ENCODE measurements at places on chromosomes 3 and 15.

GRCh38 chr3:122410639-122411038 lies 5.2 kb downstream of the WDR5B start:
- no peak for DNase-seq

DNA sequence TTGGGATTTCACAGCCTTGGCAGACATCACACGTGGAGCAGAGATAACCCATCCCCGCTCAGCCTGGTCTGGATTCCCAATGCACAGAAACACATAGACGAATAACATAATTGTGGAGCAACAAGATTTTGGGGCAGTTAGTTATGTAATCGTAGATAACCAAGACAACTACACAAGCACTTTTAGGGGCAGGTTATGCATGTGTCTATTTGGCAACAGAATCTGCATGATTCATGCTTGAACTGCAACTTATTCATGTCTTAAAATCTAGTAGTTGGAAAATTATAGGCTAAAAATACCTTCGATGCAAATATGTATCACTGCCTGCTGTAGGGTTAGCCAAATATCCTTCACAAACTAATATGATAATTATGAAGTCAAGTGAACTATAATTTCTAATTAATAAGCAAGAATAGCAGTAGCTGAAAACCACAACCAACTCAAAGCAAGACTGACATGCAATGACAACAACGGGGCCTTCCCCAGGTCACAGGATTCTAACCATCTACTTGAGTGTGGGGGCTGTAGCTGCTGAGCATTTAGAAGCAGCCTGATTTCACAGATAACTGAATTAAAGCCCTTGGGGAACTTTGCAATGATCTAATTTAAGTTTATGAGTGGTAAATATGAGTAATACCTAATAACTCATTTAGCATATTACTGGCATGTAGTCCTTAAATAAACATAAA lies 31.1 kb downstream of the DGKG start:
- DNase-seq: no peak

DNA sequence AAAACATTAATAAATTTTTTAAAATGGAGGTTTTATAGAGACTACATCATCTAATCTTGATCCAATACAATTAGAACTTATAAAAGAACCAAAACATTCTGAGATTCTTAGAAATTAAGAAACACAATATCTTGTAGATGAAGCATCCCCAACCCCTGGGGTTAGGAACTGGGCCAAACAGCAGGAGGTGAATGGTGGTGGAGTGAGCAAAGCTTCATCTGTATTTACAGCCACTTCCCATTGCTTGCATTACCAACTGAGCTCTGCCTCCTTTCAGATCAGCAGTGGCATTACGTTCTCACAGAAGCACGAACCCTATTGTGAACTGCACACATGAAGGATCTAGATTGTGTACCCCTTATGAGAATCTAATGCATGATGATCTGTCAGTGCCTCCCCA lies 36.3 kb downstream of the KNL1 start:
- DNase-seq: no peak

DNA sequence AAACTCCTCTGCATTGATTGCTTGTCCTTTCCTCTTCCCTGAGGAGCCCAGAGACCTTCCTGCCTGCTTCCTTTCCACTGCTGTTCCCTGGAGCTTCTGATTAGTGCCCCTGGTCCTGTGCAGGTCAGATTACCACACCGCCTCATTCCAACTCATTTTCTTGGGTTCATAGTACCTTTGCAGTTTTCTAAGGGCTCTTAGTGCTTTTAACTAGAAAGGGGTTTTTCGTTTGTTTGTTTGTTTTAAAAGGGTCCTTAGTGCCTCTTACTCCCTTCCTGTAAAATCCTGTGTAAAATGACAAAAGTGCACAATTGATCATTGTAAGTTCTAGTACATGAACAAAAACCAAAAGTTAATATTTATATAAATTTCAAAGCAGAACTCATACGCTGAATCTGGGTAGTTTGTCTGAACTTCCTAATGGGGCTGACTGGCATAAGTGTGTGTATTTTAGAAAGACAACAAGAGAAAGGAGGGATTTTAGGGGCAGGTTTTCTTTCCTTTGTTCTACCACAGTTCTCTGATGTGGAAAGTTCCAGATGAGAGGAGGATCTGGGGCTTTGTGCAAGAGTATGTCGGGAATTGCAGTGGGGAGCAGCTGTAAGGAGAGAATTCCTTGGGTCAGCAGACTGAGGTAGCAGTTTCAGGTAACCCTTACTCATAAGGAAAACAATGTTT lies 30.6 kb downstream of the SNRK start:
- no peak for DNase-seq

GRCh38 chr15:61822511-61822910 lies 237.7 kb downstream of the VPS13C start:
- DNase-seq: no peak

GRCh38 chr3:178063461-178063860 lies 472.8 kb upstream of the KCNMB2 start:
- no peak for DNase-seq

- DNase-seq: no peak
Measured at GRCh38 chr15:45121706-45122417, 7.7 kb downstream of the DUOXA2 start.

GRCh38 chr3:122099255-122099654 lies 44.1 kb downstream of the CD86 start:
- no peak for DNase-seq

DNA sequence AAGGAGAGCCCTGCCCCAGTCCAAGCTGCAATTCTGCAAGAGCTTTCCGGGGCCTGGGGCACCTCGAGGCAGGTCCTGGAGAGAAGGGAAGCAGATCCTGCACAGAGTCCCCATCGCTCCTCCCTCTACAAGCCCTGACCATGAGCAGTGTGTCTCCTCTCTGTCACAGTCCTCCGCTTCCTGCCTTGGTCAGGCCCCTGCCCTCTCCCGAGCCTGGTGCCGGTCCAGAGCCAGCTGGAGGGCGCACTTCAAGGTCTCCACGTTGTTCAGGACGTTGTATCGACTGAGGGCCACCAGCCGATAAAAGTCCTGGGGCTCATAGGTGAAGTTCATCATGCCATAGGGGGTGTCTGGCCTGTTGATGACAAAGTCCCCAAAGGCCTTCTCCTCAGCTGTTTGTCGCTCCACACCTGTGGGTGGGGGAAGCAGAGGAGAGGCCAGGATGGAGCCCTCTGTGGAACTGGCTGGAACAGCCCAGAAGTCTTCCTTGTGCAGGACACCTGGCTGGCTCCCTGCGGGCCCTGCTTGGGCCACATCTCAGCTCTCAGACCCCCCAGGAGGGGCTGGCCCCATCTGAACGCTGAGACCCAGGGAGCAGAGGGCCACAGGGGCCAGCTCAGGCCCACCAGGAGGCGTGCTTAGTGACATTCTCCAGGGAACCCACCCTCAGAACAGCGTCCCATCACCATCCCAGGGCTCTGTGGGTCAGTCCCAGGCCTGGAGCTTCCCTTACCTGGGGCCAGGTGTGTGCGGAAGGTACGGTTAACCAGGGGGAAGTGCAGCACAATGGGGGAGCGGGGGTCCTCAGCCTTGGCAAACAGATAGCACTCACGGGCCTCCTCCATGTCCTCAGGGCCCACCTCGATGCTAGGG lies 14.4 kb downstream of the PLA2G4F start:
- DNase-seq: no peak

GRCh38 chr3:42705058-42705767 lies 2.6 kb upstream of the HHATL start:
- DNase-seq: no peak

DNA sequence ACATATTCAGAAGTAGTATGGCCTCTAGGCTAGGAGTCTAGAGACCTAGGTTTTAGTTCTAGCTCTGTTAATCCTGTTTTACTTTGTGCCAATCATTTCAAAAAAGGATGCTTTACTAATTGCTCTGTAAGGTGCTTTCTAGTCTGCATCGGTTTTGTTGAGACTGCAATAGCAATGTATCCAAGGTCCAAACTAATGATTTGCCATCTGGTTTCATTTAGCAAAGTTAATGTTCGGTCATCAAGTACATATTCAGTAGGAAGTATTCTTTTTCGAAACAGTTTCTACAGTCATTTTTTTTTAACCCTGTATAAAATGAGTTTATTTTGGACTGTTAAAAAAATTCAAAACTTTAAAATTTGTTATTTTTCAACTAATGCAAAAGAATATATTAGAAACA lies 2.0 kb upstream of the GALK2 start:
- no peak for DNase-seq

DNA sequence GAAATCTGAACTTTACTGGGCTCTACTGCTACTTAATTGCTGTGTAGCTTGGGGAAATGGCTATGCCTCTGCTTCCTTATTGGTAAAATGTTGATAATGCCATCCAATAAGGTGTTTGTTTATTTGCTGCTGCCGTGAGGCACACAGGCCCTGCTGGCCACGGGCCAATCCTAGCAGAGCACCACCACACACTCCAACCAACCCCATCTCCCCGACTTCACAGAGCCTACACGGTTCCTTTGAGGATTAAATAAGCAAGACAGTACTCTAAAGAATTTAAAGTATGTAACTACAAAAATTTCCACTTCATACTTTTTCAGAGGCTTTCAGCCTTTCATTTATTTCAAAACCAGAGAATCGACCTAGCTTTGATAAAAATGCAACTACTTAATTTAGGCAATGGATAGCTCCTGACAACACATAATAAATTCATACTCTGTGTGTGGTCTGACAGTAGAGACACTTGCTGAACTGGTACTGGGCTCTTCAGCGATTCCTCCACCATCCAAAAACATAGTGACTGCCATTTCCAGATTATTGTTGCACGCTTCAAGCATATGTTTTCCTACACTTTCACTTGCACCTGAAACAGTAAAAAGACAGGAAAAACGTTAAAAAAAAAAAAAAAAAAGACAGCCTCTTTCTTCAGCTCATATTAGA lies 25.3 kb downstream of the UBXN7 start:
- no peak for DNase-seq

- no peak for DNase-seq
Measured at GRCh38 chr15:101538996-101539395, 49.5 kb upstream of the PCSK6 start.

GRCh38 chr3:61864886-61865285 lies 303.5 kb downstream of the PTPRG start:
- DNase-seq: no peak

- no peak for DNase-seq
Measured at GRCh38 chr15:23073890-23074646, 34.7 kb upstream of the TUBGCP5 start.

DNA sequence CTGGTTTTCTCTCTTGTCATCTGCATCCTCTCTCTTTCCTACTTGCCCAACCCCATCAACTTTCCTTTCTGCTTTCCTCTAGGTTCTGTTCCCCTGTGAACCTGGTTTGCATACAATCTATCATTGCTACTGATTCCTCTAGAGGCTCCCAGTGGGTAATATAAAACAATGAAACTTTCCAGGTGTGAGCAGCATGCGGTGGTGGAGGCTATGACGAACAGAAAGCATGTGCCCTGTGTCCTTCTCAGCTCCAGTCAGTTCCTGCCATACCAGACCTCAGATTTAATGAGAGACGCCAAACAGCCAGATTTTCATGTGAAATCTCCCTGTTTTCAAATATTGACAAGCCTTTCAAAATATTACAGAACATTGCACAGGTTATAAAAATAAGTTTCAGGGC lies 3.5 kb upstream of the ACAP2 start:
- DNase-seq: no peak

DNA sequence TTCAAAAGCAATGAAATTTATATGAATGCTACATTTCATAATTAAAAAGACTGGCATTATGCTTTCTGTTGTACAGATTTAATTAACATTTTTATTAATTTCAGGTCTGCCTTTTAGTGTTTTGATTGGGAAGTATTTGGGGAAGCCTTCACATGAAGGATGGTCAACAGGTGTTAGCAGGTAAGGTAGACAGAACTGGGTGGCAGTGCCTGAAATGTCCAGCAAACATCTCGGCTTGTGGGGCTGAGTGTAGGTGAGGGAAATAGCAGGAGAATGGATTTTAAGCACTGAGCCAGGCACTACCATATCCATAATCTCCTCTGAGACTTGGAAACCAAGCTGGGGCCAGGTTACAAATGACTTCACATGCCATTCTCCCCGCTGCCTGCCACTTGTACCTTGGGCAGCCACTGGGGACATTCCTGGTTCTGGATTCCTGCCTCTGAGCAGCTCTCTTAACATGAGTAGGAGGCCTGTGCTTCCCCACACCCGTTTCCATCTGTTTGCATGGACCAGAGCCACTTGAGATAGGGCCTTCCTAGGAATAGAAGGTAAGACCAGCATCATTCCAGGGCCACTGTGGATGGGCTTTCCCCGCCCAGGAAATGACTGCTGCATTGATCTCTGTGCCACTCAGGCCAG lies 125.9 kb upstream of the HES1 start:
- no peak for DNase-seq

DNA sequence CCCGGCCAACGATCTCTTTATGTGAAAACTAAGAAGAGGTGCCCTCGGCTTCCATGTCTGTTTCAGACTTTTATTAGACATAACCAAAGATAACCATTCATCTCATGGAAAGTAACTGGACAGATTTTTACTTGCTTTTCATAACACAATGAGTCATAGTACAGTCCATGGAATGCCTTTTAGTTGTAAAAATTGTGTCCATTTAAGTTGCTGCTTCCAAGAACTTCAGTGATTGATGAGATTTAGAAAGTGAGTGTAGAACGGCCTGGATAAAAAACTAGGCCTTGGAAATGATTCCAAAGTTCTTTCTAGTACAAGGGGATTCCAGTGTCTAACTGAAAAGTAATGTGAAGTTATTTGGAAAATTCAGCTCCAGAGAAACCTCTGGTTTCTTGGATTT lies 10.8 kb downstream of the EIF2AK4 start:
- no peak for DNase-seq

- no peak for DNase-seq
Measured at GRCh38 chr3:149968216-149968615, 2.5 kb downstream of the PFN2 start.

- no peak for DNase-seq
Measured at GRCh38 chr3:74045000-74045399, 420.3 kb upstream of the PDZRN3 start.

- DNase-seq: no peak
Measured at GRCh38 chr3:44264146-44264545, 22.5 kb downstream of the TOPAZ1 start.

GRCh38 chr3:179969525-179969924 lies 67.2 kb downstream of the PEX5L start:
- no peak for DNase-seq

DNA sequence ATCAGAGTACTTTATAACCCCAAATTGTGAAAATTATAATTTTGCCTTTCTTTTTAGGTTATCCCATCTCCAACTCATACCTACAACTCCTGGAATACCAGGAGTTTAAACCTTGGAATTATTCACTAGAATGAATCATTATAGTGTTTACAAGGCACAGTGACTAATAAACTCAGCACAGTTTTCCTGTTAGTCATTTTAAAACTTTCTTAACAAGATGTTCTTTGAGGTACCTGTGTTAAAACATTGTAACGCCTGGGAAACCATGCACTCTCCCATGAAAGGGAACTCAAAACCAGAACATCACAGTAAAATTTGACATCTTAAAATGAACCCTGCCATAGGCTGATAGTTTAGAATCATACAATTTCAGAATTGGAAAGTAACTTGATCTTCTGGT lies 132.4 kb upstream of the OSTN start:
- DNase-seq: no peak

GRCh38 chr3:61507946-61508345 lies 53.4 kb upstream of the PTPRG start:
- no peak for DNase-seq

All from stimulated activated CD4-positive, alpha-beta T cell treated with anti-CD3 and anti-CD28 coated beads, Interleukin-15, amount 100 ng/mL, for 1 hour (primary cell).